Activated naive CD8-positive, alpha-beta T cell treated with anti-CD3 and anti-CD28 coated beads for 36 hours (primary cell): ENCODE measurements at places on chromosomes 5 and 9. TPM values are rescaled to one million over a fixed set of nuclear protein-coding genes. Genes with fewer than 3 reads are reported as not detected.

- DNase-seq, result no peak
These were observed 684.7 kb upstream of the NUDT12 start for GRCh38 chr5:104247260-104247659.

GRCh38 chr5:137113161-137113560 lies 386.0 kb downstream of the SPOCK1 start:
- no peak for DNase-seq

DNA sequence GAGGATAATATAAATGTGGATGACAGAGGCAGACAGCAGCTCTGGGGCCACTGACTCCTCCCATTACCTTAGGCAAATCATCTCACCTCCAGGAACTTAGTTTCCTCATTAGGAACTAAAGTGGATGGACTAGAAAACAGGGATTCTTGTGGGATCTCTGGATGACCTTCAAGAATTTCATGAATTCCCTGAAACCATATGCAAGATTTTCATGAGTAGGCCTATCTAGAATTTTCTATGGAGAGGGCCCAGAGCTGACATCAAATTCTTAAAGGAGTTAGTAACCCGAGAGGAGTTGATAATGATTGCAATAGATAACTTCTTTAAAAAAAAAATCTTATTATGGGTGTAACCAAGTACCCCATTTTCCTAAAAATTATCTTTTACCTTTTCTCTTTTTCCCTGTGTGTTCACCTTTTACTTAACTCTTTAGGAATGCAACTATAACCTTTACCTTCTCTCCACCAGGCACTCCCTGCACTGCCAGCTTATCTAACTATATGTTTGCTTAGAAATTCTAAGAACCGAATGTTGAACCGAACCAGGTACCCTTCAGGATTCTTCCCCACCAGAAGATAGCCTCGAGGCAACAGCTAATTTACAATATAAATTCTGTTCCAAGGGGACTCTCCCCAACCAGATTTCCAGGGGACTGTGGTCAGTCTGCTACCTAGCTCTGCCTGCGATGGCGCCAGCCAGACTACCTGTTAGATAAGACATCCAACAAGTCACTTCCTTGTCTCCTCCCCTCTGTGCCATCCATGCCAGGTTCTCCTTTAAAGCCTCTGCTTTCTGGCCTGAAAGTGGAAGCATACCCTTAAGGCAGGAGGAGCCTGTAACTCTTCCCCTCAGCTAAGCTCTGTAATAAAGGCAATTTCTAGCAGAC lies 86.0 kb downstream of the GCNT4 start:
- DNase-seq, result no peak

- no peak for DNase-seq
These were observed 610.8 kb downstream of the PDE4D start for GRCh38 chr5:59282726-59283125.

DNA sequence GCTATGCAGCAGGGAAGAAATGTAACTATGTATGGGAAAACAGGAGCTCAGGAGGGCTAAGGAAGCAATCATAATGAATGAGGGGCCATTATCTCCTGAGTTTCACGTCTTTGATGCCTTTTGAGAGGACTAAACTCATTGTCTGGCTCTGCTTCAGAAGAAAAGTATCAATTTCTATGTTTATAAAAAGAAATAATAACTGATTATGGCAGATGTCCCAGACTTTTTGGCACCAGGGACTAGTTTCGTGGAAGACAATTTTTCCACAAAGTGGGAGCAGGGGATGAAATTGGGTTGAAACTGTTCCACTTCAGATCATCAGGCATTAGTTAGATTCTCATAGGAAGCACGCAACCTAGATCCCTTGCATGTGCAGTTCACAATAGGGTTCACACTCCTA lies 8.7 kb upstream of the IL7R start:
- DNase-seq, result no peak

- DNase-seq, result no peak
These were observed 93.4 kb downstream of the PIP5K1B start for GRCh38 chr9:68798423-68798822.

DNA sequence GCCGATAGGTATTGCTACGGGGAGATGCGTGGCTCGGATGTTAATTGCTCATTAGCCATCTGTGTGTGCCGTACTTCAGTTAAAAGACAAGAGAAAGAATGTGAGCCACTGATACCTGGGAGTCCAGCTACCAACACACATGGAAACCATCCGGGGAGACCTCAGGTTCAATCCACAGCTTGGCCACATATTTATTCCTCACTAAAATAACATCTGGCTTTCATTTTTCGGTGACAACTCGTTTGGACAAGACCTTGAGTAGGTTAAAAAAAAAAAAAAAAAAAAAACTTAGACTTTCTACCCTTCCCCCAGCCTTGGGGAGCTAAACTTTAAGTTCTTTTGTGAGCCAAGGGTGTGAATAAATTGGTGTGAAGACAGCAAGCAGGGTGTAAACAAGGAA lies 84.1 kb downstream of the SLIT3 start:
- DNase-seq, result no peak

GRCh38 chr9:123806829-123807228 lies 123.1 kb downstream of the DENND1A start:
- DNase-seq, result no peak

RGS7BP gene
- not detected for total RNA-seq

PCDH1 gene
- total RNA-seq, result not detected

C1QTNF2 gene
- not detected for total RNA-seq

NINJ1 gene
- total RNA-seq, result 74.9 TPM
